ENCODE measurements at places on chromosomes 6 and 20. TPM values are rescaled to one million over a fixed set of nuclear protein-coding genes. Genes with fewer than 3 reads are reported as not detected.

DNA sequence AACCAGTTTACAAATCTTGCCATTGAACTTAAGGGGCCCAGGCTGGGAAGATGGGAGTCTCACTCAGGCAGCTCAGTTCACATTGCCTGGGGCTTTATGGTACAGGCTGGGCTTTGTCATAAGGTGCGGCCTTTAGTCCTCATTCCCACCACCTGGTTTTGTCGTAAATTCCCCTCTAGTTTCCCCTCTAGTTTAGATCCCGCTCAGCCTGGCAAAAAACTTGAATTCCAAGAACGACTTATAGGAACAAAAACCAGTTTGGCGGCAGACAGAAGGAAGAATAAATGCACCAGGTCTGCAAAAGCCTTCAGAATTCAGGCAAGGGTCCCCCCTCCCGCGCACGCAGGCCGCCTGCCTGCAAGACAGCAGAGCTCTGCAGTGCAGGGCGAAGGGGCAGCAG, 4.1 kb downstream of the BMP7 start:
- DNase-seq, result no peak

DNA sequence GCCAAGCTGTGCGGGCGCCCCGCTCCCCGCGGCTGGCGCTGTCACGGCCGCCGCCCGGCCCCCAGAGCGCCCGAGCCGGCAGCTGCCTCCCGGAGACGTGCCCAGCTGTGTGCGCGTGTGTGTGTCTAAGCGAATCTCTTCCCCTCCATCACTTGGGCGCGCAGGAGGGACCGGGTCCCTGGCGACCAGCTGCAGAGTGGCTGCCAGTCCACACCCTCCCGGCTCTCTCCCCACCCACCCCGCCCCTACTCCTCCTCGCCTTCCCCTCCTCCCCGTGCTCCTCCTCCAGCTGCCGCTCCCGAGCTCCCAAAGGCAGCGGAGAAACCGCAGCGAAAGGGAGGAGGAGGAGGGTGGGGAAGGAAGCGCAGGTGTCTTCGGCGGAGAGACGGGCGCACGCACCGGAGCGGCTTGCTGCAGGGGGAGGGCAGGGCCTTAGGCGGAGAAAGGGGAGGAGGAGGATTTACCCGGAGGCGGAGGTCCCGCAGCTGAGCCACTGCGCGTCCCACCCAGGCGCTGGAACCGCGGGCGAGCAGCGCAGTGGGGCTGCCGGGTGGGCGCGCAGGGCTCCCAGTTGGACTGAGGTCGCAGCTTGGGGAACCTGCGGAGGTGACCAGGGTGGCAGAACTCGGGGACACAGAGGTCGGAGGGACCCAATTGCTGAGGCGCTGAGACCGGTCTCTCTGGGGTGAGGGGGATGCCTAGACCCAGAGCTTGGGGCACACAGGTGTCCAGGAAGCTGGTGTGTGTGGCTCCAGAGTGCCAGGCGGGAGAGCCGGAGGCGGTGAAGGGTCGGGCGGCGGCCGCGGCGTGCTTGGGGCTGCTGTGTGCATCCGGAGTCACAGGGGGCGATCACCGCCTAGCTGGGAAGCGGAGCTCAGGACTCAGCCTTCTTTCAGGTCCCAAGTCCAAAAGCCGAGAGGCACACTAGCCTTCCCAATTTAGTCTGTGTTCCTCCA, at the start of gene HS3ST5:
Gene HS3ST5 (minus strand): TSS at position 198 of the 956 bp plus-strand sequence. CDS start 280,178 bp downstream, outside the sequence.
- DNase-seq, result peak; percentile 47

DNA sequence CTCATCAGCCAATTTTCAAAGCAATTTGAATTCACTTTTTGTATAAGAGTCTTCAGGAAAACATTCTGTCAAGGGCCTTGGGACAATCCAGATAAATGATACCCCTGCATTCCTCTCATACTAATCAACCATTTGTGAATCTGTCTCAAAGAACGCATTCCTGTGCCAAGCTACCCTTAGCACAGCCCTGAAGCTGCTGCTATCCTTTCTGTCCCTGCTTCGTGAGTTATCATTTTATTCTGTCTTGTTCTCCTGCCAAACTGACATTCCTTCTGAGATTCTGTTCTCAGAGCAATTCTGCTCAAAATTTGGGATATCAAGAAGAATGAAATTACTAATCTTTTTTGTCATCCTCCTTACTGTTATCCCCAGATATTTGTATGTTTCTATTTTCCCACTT, 213.9 kb upstream of the STXBP5 start:
- no peak for DNase-seq

GRCh38 chr6:63245420-63245819, 34.2 kb downstream of the FKBP1C start:
- no peak for DNase-seq

DNA sequence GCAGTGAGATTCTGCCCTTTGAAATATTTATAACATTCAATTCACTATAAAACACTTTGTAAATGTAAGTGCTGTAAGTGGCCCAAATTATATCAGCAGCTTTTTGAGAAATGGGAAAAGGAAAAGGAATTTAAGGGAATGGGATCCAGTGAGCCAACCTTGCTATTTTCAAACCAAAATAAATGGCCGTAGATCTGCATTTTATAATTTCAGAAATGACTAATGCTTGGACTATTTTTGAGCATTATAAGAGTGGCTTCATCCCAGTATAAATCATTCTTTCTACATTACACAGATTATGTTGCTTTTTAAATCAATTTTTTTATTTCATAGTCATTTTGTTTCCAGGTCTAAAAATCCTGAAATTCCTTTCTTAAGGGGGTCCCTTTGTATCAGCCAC, 49.2 kb downstream of the ANKRD6 start:
- no peak for DNase-seq

- no peak for DNase-seq
Observed at GRCh38 chr6:112560651-112561050, 213.5 kb downstream of the RFPL4B start.

DNA sequence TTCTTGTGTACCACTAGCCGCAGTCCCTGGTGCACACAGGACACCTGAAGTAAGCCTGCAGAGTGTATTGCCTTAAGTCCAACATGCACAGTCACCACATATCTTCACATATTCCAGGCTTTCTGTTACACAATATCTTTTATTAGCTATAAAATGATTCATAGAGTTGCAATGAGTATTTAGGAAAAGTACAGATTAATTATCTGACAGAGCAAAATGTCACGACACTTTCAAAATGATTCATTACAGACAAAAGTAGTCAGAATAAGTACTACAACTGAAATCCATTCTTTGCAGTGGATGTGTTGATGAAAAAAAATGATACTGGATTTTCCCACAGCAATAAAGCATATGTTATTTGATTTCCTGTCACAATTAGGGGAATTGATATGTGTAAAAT, 199.5 kb upstream of the ASCC3 start:
- DNase-seq, result no peak

GRCh38 chr20:16236589-16237241, 336.5 kb downstream of the KIF16B start:
- DNase-seq, result no peak

DNA sequence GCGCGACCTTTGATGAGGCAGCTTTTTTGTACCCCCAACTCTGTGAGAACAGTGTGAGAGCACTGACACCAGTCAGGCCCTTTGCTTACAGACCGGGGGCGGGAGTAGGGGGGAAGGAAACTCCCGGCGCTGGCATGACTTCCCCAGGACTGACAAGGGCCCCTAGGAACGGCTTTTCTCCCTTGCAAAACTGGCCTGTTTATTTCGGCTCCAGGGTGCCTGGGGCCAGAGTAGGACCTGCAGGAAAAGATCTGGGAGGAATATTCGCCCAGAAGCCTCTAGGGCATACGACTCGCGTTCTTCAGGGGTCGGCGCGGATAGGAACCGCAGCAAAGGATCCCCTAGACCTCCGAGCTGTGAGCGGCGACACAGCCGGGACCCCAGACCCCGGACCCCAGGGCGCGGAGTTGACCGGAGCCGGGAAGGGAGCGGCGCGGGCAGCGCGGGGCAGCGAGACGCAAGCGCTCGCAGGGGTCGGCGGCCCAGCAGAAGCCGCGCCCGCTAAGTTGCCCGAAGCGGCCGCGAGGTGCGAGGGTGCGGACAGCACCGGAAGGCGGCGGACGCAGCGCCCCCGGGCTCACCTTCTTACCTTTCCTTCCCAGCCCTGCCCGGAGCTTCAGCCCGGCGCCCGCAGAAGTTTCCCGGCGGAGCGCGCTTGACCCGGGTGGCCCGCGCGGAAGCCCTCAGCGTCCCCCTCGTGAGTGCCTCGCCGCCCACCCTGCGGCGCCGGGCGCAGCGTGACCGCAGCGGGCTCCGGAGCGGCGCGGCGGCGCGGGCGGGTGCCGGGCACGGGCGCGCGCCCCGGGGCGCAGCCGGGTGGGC, at the start of gene POPDC3:
Gene POPDC3 (minus strand): TSS at position 771 of the 822 bp plus-strand sequence. CDS start 18,105 bp downstream, outside the sequence.
- DNase-seq, result peak; percentile 57

- no peak for DNase-seq
Observed at GRCh38 chr20:2112910-2113309, 11.3 kb downstream of the STK35 start.

DNA sequence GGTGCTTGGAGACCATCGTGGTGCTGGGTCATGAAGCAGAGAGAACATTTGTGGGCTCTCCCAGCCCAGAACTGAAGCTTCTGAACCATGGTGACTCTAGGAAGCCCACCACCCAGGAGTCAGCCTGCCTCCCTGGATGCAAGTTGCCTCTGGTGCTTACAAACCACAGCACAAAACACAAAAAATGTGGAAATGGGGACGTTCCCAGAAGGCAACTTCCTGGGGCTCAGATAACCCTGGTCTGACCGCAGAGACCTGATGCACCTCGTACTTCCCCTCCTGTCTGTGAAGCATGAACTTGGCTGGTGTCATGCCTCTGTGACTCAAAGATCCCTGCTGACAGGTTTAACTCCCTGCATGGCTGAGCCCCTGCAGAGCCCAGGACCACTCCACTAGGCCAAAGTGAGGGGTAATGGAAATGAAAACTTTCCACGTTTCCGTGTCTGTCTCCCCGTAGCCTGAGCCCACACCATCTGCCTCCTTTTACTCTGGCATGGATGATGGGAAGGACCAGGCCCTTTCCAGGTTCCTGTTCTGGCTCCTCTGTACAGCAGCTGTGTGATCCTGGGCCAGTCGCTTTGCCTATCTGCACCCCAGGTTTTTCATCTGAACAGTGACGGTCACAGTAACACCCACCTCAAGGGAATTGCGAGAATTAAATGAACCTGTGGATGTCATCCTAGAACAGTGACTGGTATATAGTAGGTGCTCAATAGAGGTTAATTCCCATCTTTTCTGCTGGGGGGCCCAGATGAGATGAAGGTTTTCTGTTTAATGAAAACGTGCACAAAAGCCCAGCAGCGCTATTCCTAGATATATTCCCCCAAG, 57.7 kb downstream of the PPP1R16B start:
- DNase-seq, result no peak

GRCh38 chr6:114747995-114748625, 405.3 kb upstream of the HS3ST5 start:
- peak; percentile 24 for DNase-seq

- no peak for DNase-seq
Observed at GRCh38 chr20:6618051-6618450, 149.4 kb upstream of the BMP2 start.

DNA sequence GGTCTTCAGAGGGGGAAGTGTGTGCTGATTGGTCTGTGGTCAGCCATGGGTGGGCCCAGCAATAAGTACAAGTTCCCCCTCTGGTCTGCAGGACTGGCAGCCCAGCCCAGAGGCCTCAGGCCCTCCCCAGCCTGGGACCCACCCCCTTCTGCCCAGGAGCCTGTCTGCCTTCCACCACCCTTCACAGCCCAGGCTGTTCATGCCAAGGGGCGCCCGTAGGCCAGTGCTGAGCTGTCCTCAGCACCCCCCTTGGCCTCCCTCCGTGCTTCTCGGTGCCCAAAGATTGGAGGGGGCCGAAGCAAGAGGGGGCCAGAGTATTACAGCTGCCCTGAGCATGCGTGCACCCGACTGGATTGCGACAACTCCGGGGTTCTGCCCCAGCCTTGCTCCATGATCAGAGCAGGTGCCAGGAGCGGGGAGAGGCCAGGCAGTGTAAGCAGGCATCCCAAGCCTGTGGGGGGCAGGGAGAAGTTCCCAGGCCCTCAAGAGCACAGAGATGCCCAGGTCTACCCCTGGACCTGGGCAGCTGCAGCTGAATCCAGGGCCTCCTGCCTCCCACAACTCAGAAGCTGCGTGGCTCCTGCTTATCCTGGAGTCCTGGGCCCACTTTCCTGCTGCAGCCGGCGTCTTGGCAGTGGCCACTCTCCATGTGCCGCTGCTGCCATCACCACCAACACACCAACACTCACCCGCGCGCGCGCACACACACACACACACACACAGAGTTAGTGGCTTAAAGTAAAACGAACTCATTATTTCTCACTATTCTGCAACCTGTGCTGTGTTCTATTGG, 33.3 kb downstream of the CST9L start:
- no peak for DNase-seq

DNA sequence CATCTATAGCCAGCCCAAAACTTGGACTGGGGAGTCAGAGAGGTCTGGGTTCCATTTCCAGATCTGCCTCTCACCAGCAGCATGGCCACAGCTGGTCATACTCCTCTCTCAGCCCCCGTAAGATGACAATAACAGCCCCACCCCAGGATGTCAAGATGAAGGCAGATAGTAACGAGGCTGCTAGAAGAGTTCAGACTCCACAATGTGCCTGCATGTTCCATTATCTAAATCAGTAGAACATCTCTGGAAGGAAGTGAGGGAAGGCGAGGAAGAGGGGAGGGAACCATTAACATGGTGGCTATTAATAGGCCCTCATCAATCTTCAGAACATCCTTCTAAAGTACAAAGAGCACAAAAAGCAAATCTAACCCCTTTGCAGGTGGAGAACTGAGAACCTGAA, 98.0 kb upstream of the KCNG1 start:
- no peak for DNase-seq

MPIG6B gene
- total RNA-seq, result 0.52 TPM

MDFI gene
- total RNA-seq, result 1.3 TPM

MATN4 gene
- not detected for total RNA-seq

LHFPL5 gene
- not detected for total RNA-seq

RNF39 gene
- not detected for total RNA-seq

CD24 gene
- total RNA-seq, result 0.99 TPM

ABRACL gene
- total RNA-seq, result 7.1 TPM

TBX18 gene
- 7.1 TPM for total RNA-seq
